ENCODE measurements at places on chromosomes 7 and 10.

DNA sequence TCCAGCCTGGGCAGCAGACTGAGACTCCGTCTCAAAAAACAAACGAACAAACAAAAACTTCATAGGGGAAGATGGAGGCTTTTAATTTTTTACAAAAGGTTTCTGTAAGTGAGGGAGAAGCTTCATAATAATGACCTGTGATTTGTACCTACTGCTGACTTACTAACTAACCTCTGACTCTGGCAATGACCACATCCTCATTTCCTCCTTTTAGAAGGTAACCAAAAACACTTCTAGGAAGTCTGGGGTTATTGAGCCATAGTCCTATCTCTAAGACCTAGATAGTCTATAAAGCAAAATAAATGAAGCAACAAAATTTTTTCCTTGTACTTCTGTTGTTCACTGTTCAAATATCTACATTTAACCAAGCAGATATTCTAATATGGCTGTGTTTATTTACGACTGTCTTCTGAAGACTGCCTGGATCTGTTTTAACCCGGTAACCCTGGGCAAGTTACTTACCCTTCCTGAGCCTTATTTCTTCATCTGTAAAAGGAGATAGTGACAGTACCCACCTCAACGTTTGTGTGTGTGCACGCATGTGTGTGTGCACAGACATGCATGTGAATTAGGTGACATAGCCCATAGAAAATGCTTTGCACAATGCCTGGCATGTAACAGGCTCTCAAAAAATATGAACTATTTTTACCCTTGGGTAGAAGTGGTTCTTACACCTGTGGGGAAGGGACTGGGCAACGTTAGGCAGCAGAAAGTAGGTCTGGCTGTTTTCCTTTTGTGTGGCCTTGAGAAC is 30.8 kb upstream of the SMNDC1 start:
- no peak for DNase-seq

- no peak for DNase-seq
Observed at GRCh38 chr7:28411876-28412662, at the start of gene CREB5. TSS of gene CREB5 (plus strand) at chr7:28412518. CDS start at chr7:28412915, 397 bp downstream.

- no peak for DNase-seq
Observed at GRCh38 chr10:30877111-30877510, 154.6 kb downstream of the ZNF438 start.

GRCh38 chr7:156661637-156662036 is 21.1 kb downstream of the RNF32 start:
- no peak for DNase-seq

- DNase-seq = no peak
Observed at GRCh38 chr7:33666531-33666930, 238.8 kb upstream of the BMPER start.

DNA sequence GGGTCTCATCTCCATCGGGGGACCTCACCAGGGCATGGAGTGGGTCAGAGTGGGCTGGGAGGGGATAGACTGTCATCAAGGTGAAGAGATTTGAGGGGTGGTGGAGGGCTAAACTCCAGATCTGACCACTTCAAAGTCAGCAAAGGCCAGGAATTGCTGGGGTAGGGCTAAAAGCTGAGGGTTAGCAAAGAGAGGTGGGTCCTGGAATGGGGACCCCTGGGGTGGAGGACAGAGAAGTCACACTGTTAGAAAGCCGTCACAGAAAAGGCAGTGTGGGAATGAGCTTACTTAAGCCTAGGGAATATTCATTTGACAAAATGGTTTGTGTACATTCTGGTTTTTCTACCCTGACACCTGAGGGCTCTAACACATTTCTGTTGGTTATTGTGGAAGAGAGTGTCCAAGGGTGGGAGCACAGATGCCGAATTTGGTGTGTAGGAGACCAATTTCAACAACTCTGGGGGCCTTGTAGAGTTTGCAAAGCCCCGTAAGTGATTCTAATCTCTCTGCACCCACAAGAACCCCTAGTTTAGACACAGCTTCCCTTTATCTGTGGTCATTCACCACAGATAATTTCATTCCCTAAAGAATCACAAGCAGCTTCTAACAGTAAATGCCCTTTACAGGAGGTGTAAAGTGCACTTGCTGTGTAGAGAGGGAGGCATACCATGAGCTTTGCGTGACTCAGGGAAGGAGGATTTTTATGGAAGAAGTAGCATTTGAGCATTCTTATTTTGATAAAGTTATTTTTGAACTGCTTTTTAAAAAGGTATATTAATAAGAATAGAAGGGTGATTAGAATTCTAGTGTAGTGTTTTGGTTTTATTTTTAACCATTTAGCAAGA is 6.4 kb downstream of the FBH1 start:
- no peak for DNase-seq

All from left colon (tissue), 2 donors.